ENCODE measurements at places on chromosomes 6 and 20.

DNA sequence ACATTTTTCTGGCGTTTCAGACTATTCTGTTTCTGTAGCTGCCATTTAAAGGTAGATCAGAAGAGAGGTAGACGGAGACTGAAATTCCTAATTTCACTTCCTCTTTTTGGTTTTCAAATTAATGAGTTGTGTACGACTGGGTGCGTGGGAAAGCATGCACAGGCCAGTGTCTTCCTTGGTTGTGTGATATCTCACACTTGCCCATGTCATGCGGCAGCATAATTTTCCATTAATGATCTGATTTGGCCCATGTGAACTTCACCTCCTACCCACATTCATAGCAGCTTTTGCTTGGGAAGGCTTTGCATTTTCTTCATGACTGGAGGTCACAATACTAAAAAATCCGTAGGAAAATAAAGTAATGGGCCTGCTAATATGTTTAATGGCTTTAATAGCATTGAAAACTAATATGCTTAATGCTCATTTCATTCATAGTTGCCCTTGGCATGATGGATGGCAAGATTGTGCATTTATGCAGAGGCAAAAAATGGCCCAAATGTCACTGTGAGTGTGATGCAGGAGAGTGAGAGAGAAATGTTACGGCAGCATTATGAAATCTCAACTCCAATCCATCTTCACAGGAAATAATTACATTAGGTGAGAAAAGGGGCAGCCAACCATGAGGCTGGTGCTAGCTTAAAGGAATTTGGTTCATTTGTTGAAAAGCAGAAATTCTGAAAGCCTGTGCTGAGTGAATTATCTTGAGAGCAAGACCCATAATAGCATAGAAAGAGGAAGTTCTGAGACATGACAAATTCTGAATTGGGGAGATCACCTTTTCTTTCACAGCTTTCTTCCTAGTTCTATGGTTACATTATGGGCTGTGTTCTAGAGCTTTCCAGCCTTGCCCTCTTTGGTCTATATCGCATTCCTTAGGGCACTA lies 69.0 kb upstream of the UST start:
- DNase-seq, result no peak

GRCh38 chr20:5590899-5591298 lies 159.3 kb upstream of the SHLD1 start:
- no peak for DNase-seq

GRCh38 chr6:100427452-100427851 lies 37.3 kb downstream of the SIM1 start:
- no peak for DNase-seq

DNA sequence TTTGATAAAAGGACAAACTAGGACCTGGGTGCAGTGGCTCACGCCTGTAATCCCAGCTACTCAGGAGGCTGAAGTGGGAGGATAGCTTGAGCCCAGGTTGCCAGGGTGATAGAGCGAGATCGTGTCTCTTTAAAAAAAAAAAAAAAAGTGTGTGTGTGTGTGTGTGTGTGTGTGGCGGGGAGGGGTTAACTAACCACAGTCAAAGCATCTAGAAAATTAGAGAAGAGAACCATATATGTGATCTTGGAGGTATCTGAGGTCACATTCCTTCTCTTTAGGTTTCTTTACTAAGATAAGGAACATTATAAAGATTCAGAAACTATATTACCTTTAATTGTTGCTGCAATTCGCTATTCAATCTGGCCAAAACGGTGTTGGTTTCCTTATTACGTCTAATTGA lies 80.9 kb downstream of the REPS1 start:
- no peak for DNase-seq

- DNase-seq, result no peak
Observed at GRCh38 chr20:16444057-16444777, 129.0 kb downstream of the KIF16B start.

DNA sequence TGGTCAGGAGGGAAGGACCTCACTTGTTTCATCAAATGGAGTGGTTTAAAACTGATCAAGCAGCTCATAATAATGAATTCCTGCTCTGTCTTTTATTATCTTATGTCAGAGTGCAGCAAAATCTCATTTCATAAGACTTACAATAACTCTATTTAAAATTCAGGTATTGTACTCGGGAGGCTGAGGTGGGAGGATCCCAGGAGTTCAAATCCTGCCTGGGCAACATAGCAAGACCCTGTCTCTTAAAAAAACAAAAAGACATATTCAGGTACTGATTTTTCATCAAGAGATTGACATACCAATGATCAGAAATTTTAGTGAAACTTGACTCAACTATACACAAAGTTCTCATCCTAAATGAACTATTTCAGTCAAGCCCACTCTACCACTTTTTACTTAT lies 5.6 kb upstream of the DYNLRB1 start:
- DNase-seq, result no peak

GRCh38 chr6:135837735-135838449 lies 13.6 kb upstream of the PDE7B start:
- no peak for DNase-seq

- no peak for DNase-seq
Observed at GRCh38 chr20:4937407-4938319, 63.6 kb downstream of the SLC23A2 start.

Data from AG04450 (cell line).